Bronchus fibroblast of lung (primary cell): ENCODE measurements at places on chromosomes 3 and 15. TPM values are rescaled to one million over a fixed set of nuclear protein-coding genes. Genes with fewer than 3 reads are reported as not detected.

ANKRD34C gene
- not detected in 2 replicates for total RNA-seq

DOCK3 gene
- total RNA-seq = under 0.01 TPM in 2 replicates

CDC25A gene
- 10.4 and 16.5 TPM in 2 replicates for total RNA-seq

ADPGK gene
- total RNA-seq = 50.6 and 53.8 TPM in 2 replicates
